ENCODE measurements at places on chromosomes 3 and 15.

DNA sequence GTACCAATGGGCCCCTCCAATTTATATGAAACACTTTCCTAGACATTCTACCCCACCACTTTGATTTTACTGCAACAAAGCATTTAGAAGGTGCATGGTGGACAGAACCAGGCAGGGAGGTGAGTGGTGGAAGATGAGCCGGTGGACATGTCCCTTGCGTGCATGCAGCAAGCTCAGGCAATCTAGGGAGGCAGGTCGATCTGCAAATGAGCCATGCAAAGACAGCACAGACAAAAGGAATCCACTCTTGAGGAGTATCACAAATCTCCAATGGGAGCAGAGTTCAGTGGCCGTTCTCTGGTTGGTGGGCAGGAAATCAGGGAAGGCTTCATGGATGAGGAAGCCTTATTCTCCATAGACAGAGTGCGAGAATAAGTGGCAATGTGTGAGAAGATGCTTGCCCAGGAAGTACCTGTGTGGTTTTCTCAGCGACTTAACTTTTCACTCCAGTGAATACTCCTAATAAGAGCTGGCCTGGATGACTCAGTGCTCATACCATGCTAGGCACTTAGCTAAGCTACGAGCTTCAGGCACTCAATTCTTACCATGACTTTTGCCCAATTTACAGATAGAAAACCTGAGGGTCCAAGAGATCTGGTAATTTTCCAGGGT lies 152.5 kb downstream of the FOXP1 start:
- peaks cover 7% of the 10 kb centered on the region for H3K36me3 ChIP-seq
- DNase-seq = no peak
- no peaks in the 10 kb centered on the region for H3K27me3 ChIP-seq
- H3K27ac ChIP-seq = peak overlapping the region; percentile 93
- no peak overlapping the region for H3K4me3 ChIP-seq
- peaks cover 58% of the 10 kb centered on the region for H3K4me1 ChIP-seq

- H3K4me1 ChIP-seq = no peaks in the 10 kb centered on the region
- H3K27ac ChIP-seq = no peak overlapping the region
- no peaks in the 10 kb centered on the region for H3K36me3 ChIP-seq
- no peaks in the 10 kb centered on the region for H3K27me3 ChIP-seq
These were observed 84.6 kb upstream of the WDR72 start for GRCh38 chr15:53843869-53844569.

DNA sequence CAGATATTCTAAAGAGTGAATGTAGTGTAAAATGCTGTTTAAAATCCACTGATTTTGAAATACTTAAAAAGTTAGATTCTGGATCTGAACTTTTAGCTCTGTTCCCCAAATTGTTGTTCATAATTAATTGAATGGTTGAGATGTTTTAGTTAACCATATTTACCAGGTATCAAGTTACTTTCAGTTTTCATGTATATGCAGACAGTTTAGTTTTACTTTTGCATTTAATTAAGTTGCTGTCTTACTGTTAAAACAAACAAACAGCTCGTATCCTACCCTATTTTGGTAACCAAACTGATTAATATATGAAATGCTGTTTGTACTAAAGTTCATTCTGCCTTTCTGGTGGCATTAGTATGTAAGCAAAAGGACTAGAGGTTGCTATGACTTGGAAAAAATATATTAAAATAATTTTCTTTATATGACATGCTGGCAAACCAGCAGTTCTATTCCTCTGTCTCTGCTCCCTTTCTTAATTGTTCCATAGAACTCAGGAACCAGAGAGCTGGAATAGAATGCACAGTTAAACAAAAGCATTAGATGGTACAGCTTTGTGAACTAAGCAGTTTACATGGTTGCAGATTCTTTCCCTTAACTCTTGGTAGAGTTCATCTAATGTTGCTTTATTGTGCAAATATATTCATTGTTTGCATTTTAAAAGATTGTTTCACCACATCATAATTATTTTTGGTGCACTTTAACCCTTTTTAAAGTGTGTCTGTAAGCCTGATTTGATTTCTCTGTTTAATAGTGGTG lies 39.5 kb upstream of the SCAANT1 start:
- H3K4me1 ChIP-seq = peaks cover 36% of the 10 kb centered on the region
- H3K4me3 ChIP-seq = peak overlapping the region; percentile 76
- no peaks in the 10 kb centered on the region for H3K27me3 ChIP-seq
- H3K36me3 ChIP-seq = peaks cover 20% of the 10 kb centered on the region
- no peak for DNase-seq

- peaks cover 30% of the 10 kb centered on the region for H3K27me3 ChIP-seq
- H3K4me1 ChIP-seq = no peaks in the 10 kb centered on the region
- H3K36me3 ChIP-seq = no peaks in the 10 kb centered on the region
- no peak for DNase-seq
- no peak overlapping the region for H3K4me3 ChIP-seq
These were observed 134.0 kb upstream of the IL12A start for GRCh38 chr3:159854500-159855124.

GRCh38 chr3:109806929-109807328 lies 469.6 kb upstream of the DPPA4 start:
- peak overlapping the region; percentile 77 for H3K4me3 ChIP-seq
- peaks cover 4% of the 10 kb centered on the region for H3K36me3 ChIP-seq
- H3K27ac ChIP-seq = peak overlapping the region; percentile 87
- peak; percentile 42 for DNase-seq

DNA sequence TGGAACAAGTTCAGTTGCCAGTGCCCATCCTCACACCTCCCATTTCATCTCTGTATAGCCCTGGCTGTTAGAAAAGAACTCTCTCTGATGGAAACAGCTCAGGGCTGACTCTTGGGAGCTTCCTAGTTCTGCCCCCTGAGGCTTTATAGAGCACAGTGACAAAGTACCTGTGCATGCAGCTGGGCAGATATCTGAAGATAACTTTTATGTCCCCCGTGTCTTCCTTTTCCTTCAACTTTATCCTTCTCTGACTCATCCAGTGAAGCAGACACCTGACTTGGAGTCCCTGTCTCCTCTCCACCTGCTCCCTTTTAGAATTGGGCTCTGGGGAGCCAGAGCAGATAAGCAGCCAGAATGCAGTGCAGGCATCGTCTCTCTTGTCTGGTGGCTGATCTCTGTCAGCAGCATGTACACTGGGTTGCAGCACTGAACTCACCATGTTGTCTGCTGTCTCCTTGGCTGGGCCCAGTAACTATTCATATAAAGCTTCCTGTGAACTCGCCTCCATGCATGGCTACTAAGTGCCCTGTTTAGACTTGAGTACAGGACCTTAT lies 53.9 kb upstream of the PLXNA1 start:
- no peak for DNase-seq
- peaks cover 11% of the 10 kb centered on the region for H3K4me1 ChIP-seq
- H3K36me3 ChIP-seq = no peaks in the 10 kb centered on the region
- H3K27ac ChIP-seq = no peak overlapping the region
- H3K27me3 ChIP-seq = no peaks in the 10 kb centered on the region

DNA sequence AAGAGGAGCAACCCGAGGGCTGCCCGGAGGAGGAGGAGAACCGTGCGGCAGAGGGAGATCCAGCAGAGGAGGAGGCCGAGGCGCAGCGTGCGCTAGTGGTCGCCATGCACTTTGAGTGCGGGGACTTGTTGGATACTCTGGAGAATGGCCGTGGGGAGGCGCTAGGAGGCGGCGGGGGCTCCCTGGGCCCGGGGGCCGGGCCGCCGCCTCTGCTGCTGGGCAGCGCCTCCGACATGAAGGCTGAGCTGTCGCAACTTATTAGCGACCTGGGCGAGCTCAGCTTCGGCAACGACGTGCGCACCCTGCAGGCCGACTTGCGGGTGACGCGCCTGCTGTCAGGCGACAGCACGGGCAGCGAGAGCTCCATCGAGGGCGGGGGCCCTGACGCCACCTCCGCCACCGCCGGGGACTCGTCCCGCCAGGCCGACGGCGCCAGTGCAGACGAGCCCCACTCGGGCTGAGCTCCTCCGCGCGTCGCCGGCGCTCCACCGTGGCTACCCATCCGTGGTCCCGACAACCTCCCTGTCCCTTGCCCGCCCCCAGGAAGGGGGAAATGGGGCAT lies 2.0 kb downstream of the FAM43A start:
- peak overlapping the region; percentile 92 for H3K4me3 ChIP-seq
- H3K36me3 ChIP-seq = peaks cover 40% of the 10 kb centered on the region
